ENCODE measurements at places on chromosomes 4 and X.

GRCh38 chrX:109077788-109078187, 341.4 kb upstream of the IRS4 start:
- no peak for DNase-seq

DNA sequence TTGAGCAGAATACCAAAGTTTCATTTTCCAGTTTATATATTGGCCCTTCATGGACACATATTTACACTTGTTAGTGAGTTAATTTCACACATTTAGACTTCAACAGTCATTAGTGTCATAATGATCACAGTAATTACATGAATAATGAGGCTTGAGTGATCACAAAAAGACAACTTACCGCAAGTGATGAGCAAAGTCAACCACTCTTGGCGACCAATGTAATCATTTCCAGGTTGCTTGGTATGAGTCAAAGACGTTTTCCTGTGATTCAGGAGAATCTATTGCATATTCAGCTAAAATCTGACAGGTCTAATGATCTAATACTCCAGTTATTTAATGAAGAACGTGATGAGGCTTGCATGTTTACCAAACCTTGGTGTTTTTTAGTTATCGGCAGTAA, 407.9 kb upstream of the TENM3 start:
- DNase-seq = no peak

DNA sequence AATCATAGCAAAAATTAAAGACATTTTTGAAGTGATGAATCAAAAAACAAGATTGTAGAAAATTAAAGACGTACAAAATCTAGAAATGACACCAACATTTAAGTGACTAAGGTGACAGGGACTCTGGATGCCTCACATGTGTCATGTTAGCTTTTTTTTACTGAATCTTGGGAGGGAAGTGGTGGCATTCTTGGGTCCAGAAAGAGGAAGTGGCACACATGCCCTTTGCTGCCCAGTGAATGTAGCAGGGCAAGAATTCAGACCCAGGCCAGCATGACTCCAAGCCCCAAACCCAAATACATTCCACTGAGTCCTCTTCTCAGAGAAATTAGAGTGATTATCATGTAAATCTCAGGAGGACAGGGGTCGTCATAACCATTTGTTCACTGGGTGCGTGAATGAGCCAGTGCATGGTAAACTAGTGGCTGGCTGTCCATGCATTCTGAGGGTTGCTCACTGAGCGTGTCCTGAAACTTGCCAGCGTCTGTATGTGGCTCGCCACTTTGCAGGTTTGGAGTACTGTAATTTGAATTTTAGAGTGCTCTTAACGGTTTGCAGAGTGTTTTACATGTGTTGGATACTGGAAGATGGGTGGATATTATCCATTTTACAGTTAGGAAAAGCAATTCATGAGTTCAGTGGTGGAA, 55.4 kb upstream of the TBC1D14 start:
- no peak for DNase-seq

- DNase-seq = no peak
Measured at GRCh38 chr4:36494747-36495146, 213.3 kb downstream of the DTHD1 start.

DNA sequence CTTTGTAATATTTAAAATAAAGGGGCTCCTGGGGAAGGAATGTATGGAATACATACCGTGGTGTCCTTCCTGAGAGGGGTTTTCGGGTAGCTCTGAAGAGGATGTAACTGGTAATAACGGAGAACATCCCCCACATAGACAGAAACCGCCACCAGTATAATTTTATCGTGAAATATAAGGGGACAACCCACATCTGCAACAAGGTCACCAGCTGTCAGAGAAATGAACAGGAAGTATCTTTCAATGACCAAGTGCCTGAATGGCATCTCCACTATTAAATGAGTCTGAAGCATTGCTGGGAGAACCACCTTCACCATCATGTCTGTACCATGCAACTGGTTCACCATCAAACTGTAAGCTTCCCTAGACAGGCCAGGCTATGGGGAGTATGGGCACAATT, 31.7 kb downstream of the RNF175 start:
- no peak for DNase-seq

DNA sequence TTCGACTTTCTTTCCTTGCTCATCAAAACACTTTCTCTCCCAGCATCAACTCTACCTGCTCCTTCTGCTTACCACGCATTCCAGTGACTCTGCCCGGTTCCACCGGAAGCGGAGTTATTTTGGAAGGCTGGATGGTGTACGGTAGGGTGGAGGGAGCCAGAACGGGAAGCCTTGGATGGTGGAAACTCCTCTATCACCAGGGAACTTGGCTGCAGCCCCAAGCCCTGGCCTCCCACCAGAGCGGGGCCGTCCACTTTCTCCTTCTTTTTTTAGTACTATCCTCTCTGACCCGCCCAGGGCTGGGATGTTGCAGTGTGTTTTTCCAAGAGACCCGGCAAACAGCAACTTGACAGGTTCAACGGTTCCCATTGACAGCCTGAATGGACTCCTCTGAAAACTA, 27.6 kb downstream of the ADGRG2 start:
- no peak for DNase-seq

- DNase-seq = no peak
Measured at GRCh38 chrX:155009994-155010472, 12.5 kb downstream of the F8 start.

DNA sequence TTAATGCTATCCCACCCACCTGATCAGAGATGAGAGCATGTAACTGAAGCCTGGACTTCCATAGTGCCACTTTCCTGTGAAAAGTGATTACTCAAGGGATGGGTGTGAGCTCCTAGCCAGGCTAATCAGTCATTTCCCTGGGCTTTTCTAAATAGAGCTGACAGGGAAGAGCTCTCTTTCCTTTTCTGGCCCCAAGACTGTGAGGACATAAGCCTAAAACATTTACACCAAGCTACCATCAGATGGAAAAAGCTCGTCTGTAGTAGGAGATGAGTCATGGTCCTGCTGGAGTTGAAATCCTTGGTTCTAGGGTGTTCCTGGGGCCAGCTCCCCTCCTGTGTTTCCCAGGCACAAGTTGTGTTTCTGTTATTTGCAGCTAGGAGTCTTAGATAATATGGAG, 52.4 kb upstream of the NDP start:
- peak; percentile 50 for DNase-seq

- DNase-seq = peak; percentile 56
Measured at GRCh38 chr4:188596021-188596420, 456.8 kb downstream of the TRIML1 start.

GRCh38 chrX:37348231-37348970, 763 bp upstream of the PRRG1 start:
- DNase-seq = no peak

DNA sequence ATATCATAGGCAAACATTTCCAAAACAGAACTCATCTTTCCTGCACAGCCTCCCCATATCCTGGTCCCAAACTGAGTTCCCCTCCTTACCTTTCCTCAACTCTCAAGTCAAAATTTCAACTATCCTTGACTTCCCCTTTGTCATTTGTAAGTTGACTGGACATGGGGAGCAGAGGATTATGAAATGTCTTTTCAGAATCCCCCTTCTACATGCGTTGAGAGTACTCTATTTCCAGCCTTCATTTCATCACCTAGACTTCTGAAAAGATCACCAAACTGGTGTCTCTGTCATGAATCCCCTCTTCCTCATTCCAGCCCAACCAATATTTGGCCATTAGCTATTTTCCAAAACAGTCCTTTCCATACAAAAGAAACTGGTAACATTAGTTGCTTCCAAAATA, 95.2 kb downstream of the SYNPO2 start:
- no peak for DNase-seq

- no peak for DNase-seq
Measured at GRCh38 chrX:37846141-37846540, 1.2 kb downstream of the DYNLT3 start.

GRCh38 chr4:15681067-15681371, 608 bp upstream of the FAM200B start:
- DNase-seq = no peak

- DNase-seq = no peak
Measured at GRCh38 chr4:1873776-1874175, 2.6 kb downstream of the NSD2 start.

- DNase-seq = no peak
Measured at GRCh38 chr4:27050731-27051130, 190.1 kb downstream of the STIM2 start.

DNA sequence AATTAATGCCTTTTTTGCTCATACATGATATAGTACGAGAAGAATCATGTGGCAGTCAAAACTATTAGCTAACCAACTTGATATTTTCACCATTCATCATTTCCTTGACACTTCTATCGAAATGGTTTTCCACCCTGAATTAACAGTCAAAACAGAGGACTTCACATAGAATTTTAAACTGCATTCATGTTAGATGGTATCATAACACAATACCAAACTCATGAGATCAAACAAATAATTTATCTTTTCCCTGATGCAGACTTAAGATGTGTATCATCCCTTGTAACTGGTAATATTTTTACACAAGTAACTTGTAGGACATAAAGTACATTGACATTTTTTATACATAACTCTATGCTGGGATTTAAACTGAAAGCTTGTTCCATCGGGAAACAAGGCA, 18.2 kb upstream of the ANTXR2 start:
- peak; percentile 40 for DNase-seq

DNA sequence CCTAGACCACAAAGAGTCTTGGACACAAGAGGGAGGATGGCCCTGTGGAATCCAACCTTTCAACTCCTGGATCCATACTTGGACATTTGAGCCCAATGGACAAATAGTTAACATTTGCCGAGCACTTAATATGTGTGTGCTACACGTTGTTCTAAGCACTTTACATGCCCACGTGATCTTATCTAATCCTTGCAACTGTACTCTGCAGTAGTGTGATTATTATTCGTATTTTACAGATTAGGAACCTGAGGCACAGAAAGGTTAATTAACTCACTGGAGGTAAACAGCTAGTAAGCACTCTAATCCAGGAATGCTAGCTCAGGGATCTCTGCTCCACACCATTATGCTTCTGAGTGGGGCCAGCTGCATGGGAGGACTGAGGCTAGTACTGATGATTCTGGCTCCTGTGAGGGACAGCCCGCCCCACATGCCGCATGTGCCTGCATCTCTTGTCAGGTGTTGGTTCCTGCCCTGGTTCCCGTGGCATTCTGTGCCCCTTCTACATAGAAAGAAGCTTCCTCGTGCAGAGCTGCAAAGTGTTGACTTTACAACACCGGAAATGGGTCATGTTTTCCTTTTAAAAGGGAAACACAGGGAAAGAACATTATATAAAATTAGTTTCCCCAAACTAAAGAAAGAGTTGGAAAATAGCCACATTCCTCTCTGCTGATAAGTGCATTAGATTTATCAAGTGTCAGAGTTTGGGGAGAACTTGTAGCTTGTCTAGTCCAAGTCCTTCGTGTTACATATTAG, 34.8 kb downstream of the PLAC1 start:
- no peak for DNase-seq

GRCh38 chrX:106894392-106894909, 8.7 kb downstream of the RIPPLY1 start:
- DNase-seq = peak; percentile 68

DNA sequence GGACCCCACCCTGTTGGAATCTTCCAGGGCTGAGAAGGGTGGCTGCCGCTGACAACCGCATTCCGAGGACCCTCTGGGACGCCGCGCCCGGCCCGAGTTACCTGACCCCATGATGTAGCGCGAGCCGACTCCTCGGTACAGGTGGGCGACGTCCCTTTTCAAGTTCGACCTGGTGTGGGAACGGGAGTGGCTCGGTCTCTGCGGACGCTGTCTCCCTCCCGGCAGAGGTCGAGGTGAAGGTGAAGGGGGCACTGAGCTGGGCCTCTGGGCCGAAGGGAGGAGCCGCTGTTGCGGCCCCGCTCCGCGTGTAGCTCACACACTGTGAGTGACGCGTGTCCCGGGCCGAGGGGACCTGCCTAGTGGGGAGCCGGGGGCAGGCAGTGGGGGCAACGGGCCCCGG, 4.5 kb downstream of the GTPBP6 start:
- DNase-seq = no peak

GRCh38 chr4:37132351-37132974, 112.1 kb upstream of the NWD2 start:
- DNase-seq = no peak
